ENCODE measurements at places on chromosomes 2 and 18.

DNA sequence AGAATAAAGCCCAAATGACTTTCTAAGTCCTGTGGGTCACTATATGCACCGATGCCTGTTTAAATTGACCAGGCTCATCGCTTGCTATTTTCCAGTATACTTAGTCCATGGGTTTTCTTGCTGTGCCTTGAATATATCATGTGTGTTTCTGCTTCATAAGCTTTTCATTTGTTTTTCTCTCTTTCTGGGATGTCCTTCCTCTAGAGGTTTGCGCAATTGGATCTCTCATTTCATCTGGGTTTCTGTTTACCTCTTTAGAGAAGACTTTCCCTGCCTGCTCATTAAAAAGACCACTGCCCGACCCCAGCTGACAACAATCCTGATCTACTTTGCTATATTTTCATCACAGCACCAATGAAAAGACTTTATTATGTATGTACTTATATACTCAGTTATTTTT, 150.9 kb upstream of the CYRIA start:
- H3K27ac ChIP-seq = no peak overlapping the region
- no peaks in the 10 kb centered on the region for H3K36me3 ChIP-seq
- no peaks in the 10 kb centered on the region for H3K27me3 ChIP-seq

GRCh38 chr18:43192408-43192807, 76.9 kb upstream of the RIT2 start:
- no peaks in the 10 kb centered on the region for H3K36me3 ChIP-seq
- H3K4me1 ChIP-seq = no peaks in the 10 kb centered on the region
- no peak for DNase-seq
- H3K27ac ChIP-seq = no peak overlapping the region

DNA sequence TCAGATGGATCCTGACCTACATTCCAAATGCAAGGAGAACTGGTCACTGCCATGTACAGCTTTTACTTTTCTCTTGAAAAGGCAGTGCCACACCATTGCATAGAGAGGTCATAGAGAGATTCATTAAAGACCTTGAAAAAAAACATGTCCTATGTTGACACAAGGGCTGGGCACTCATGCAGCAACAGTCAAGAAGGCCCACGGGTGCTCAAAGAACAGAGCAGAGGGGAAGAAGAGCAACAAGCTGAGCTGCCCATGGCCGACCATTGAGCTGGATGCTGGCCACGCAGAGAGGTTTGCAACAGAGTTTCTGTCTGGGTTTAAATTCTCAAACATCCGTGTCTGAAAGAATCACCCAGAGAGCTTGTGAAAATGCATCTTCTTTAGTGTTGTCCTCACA, 99.1 kb downstream of the ADD2 start:
- H3K36me3 ChIP-seq = no peaks in the 10 kb centered on the region
- H3K27ac ChIP-seq = no peak overlapping the region
- peaks cover 4% of the 10 kb centered on the region for H3K4me1 ChIP-seq
- H3K4me3 ChIP-seq = no peak overlapping the region
- no peaks in the 10 kb centered on the region for H3K27me3 ChIP-seq

- no peak overlapping the region for H3K4me3 ChIP-seq
- H3K27me3 ChIP-seq = peaks cover 3% of the 10 kb centered on the region
- H3K4me1 ChIP-seq = no peaks in the 10 kb centered on the region
- no peaks in the 10 kb centered on the region for H3K36me3 ChIP-seq
- no peak for DNase-seq
Observed at GRCh38 chr2:119216994-119217393, 6.6 kb upstream of the STEAP3 start.

GRCh38 chr2:68605939-68606338, 37.4 kb upstream of the PROKR1 start:
- DNase-seq = no peak
- peaks cover 5% of the 10 kb centered on the region for H3K27me3 ChIP-seq
- no peak overlapping the region for H3K4me3 ChIP-seq
- H3K4me1 ChIP-seq = no peaks in the 10 kb centered on the region

DNA sequence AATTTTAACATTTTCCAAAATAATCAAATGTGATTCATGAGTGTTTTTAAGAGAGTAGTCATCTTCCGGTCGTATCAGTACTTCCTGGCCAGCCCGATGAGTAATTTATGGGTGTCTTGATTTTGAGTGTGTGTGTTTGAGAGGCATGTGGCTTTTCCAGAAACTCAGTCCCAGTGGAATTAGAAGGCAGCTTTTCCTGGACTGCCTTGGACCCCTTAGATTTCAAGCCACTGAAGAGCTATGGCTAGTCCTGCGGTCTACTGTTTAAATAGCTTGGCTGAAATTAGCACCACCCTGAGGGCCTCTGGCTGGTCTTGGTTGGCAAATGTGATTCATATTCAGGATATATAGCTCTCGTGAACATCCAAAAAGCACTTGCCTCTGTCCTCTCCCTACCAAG, 59.4 kb downstream of the HK2 start:
- H3K27ac ChIP-seq = no peak overlapping the region
- H3K4me1 ChIP-seq = no peaks in the 10 kb centered on the region
- H3K4me3 ChIP-seq = no peak overlapping the region

DNA sequence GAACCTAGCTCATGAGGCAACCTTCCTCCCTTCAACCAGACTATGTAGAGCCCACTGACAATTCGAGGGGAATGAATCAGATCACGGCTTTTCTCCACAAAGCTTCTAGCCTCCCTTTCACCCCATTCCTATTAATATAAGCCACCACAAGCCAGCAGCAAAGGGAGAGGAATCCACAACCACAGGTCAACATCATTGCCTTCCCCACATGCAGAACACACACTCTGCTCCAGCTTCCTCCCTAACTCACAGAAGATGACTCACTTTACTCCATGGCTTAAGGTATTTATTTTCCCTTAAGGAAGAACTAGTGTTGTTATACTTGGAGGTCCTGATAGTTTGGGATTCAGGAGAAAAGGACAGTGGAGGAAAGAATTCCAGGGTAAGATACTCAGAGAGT, 272.2 kb downstream of the C1D start:
- H3K27ac ChIP-seq = no peak overlapping the region
- no peaks in the 10 kb centered on the region for H3K27me3 ChIP-seq
- no peak overlapping the region for H3K4me3 ChIP-seq
- H3K4me1 ChIP-seq = no peaks in the 10 kb centered on the region

GRCh38 chr2:233822781-233823730, 31.3 kb downstream of the HJURP start:
- no peaks in the 10 kb centered on the region for H3K27me3 ChIP-seq
- H3K4me3 ChIP-seq = no peak overlapping the region
- no peak for DNase-seq
- H3K4me1 ChIP-seq = no peaks in the 10 kb centered on the region

GRCh38 chr2:64812285-64812684, 158.6 kb upstream of the SERTAD2 start:
- H3K4me3 ChIP-seq = no peak overlapping the region
- no peaks in the 10 kb centered on the region for H3K36me3 ChIP-seq
- H3K4me1 ChIP-seq = no peaks in the 10 kb centered on the region

DNA sequence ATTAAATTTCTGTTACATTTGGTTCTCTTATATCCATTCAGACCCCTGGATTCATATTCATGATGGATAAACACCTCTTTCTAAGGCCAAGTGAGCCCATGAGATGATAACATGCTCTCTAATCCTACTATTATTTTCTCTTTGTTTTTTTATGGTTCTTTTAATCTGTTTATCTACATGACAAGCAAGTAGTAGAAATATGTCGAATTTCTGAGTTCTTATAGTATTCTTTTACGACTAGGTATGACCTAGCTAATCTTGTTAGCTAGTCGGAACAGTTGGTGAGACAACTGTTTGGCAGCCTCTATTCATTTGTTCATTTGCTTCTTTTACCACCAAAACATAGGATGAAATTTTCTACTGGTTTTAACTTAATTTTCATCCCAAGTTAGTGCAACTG, 98.1 kb upstream of the SCG2 start:
- no peaks in the 10 kb centered on the region for H3K4me1 ChIP-seq
- H3K27ac ChIP-seq = no peak overlapping the region
- no peaks in the 10 kb centered on the region for H3K36me3 ChIP-seq
- no peak for DNase-seq

DNA sequence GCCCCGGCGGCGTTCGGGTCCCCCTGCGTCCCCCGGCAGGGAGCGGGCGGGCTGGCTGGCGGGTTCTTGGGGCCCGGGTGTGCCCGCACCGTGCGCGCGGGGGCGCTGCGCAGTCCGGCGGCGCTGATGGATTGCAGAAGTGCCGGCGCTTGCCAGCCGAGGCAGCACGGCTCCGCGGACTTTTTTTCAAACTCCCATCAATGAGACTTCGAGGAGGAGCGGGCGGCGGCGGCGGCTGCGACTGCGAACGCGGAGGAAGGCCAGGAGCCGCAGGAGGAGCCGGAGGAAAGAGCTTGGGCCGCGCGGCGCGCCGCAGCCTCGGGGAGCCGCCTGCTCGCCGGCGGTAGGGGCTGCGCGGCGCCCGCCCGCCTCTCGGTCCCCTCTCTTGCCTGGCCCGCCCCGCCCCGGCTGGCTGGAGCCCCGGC, at the start of gene GLI2:
Gene GLI2 (plus strand): TSS at position 123 of the 425 bp plus-strand sequence. CDS start 61,453 bp downstream, outside the sequence.
- peaks cover 27% of the 10 kb centered on the region for H3K27me3 ChIP-seq
- H3K4me3 ChIP-seq = no peak within 1 kb of the TSS
- no peak within 1 kb of the TSS for H3K27ac ChIP-seq
- no peaks in the 10 kb centered on the region for H3K36me3 ChIP-seq
- peaks cover 8% of the 10 kb centered on the region for H3K4me1 ChIP-seq

DNA sequence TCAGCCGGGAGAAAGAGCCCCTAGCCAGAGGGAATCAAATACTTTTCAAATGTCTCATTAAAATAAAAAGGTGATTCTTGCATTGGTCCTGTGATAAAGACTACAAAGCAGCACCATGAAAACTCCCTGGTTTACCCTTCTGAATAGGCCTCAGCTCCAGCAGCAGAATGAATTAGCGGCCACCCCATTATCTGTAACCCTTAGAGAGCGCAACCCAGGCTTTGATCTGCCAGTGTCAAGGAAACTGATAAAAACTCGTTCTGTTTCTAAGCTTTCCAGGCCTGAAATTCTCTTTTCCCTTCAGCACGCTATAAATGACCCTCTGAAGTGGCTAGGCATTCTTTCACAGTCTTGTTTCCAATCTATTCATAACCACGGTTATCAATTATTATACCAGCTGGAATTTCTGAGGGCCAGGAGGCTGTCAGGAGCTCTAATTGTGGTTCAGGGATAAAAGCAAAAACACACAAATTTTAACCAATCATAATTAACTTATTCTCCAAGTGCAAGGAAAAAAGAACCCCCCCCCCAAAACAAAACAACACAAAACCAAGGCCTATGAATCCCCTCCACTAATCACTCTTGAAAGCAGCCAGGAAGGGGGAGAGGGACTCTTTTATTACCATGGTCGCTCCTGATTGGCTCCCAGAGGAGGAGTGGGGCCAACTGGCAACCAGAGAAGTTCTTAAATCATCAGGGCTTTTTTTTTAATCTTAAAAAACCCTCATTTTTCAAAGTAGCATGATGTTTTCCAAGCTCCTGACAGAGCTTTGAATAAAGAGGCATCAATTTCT, 258.9 kb downstream of the CYRIA start:
- H3K27ac ChIP-seq = no peak overlapping the region
- no peak for DNase-seq

DNA sequence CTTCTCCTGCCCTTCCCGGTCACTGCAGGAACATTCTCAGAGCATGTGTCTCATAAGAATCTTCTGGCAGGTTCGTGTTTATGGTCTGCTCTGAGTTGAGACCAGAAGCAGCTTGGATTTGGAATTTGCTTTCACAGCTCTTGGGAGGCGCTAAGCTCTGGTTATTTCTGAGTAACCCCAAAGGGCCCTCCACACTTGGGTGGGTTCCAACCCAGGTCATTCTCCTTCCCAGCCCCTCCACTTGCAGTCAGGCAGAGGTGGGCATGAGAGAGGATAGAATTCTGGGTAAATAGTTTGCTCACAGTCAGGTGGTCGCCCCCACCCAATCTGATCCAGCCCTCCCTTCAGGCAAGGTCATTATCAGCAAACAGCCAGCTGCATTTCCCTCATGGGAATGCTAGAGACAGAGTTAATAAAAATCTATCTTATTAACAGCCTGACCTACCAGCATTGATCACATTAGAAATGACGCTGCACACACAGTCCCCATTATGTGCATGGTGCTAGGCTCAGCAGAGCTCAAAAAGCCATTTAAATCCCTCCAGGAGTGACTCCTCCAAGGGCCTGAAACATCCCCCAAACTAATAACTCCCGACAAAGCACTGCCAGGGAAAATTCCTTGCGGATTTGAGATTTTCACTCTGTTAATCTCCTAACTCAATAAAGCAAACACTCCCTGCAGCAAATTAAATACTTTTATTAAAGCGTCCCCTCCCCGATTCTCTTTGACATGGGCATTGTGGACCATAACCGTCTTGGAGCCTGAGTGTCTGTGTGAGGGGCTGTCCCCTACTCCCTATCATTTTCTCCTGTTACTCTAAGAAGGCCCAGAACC, 61.9 kb downstream of the SLC4A5 start:
- no peak overlapping the region for H3K27ac ChIP-seq
- no peaks in the 10 kb centered on the region for H3K27me3 ChIP-seq

DNA sequence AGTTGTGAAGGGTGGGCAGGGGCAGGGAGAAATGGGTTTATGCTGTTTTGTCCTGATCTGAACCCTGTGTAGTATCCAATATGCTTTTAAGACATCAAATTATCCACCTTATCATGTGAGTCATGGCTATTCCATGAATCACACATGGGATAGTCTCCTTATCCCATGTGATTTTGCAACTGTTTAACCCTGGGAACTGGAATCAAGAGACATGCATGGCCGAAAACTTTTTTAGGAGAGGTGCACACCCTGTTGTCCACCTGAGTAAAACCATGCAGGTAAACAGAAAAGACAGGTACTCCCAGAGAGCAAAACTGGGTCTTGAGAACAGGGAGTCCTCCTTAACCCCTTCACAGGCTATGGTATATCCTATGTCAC, 490.6 kb upstream of the HS6ST1 start:
- H3K4me3 ChIP-seq = no peak overlapping the region
- DNase-seq = no peak
- H3K27ac ChIP-seq = no peak overlapping the region
- no peaks in the 10 kb centered on the region for H3K27me3 ChIP-seq

DNA sequence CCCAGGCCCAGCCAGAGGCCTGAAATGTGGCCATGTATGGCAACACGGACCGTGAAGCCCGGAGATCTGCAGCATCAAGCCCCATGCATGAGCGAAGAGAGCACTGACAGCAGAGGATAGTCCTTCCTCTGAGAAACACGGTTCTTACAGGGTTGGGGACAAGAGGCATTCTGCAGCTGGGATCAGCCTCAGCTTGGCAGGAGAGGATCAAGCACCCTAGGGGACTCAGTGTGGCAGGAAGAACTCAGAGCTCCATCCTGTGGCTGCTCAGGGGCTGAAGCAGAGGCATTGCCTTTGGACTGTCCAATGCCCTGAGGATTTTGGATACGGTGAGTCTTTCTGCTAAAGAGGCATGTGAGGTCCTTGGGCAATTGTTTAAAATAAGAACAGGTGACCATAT, 368.7 kb downstream of the ZNF516 start:
- H3K4me1 ChIP-seq = no peaks in the 10 kb centered on the region
- no peak overlapping the region for H3K4me3 ChIP-seq
- H3K27ac ChIP-seq = no peak overlapping the region
- DNase-seq = no peak
- H3K36me3 ChIP-seq = no peaks in the 10 kb centered on the region
- no peaks in the 10 kb centered on the region for H3K27me3 ChIP-seq

Measured in CD4-positive, CD25-positive, alpha-beta regulatory T cell (primary cell).